ENCODE measurements at places on chromosomes 1 and 21.

DNA sequence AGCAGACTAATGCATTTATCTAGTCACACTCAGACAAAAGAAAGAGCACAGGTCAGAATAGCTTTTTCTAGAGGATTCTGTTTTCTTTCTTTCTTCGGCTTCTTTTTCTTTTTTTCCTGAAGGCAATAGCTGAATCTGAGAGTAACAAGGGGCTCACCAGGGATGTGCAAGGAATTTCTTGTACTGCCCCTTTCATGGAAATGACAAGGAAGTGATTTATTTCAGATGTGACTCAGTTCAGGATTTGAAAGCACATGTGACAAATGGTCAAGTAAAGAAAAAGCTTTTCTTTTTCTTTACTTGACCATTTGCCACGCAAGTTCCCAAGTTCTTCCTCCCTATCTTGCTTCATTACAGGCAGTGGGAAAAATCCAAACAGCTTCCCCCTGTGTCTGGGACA lies 202.0 kb downstream of the GABPA start:
- no peak for DNase-seq

DNA sequence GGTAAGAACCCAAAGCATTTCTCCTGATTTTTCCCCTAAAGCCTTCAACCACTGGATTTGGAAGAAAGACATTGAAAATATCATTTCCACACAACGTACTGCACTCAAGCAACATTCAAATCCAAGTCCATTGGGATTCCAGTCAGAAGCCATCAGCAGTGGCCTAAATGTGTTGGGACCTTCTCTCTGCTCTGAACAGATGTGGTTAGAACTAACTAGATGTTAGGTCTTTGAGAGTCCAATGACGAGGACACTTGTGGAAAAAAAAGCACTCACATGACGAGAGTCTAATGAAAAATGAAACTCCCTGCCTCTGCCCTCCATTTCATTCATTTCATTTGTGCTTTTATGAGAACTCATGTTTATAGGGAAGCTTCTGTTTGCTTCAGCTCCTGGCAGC lies 382.3 kb downstream of the SIPA1L2 start:
- DNase-seq, result no peak

DNA sequence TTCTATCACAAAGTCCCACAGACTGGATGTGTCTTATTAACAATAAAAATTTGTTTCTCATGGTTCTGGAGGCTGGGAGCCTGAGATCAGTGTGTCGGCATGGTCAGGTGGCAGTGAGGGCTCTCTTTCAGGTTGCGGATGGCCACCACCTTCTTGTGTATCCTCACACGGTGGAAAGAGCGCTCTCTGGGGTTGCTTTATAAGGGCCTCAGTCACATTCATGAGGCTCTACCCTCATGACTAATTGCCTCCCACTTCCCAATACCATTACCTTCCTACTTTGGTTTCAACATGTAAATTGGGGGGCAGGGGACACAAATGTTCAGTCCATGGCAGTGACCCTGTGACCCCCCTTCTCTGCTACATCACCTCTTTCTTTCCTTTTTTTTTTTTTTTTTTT lies 20.7 kb upstream of the MX1 start:
- DNase-seq, result no peak

- DNase-seq, result no peak
These were observed 162.9 kb upstream of the C1orf174 start for GRCh38 chr1:4062992-4063391.

- no peak for DNase-seq
These were observed at the start of gene SYPL2 for GRCh38 chr1:109466452-109467300. Gene SYPL2, plus strand, starts transcription at chr1:109466546. Its CDS starts 298 bp downstream, at chr1:109466844.

DNA sequence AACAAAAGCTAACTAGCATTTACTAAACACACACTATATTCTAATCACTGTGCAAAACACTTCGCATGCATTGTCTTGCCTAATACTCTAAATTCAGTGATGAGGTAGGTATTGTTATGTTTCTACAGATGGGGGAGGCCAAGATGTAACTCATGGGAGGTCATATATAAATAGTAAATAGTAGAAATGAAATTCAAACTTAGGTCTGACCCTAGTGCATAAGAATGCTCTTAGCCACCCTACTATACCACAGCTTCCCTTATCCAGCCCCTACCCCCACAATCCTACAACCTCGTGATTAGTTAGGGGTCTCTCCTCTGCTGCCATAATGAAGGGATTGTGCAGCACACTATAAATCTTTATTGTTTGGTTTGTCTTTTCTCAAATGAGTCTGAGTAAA lies 3.3 kb downstream of the PFDN2 start:
- no peak for DNase-seq

- no peak for DNase-seq
These were observed 52.5 kb upstream of the ZNF648 start for GRCh38 chr1:182113879-182114626.

Measured in stimulated activated CD8-positive, alpha-beta memory T cell treated with anti-CD3 and anti-CD28 coated beads, Interleukin-7, amount 100 ng/mL, for 1 hour (primary cell).